ENCODE measurements at places on chromosomes 3 and 15.

DNA sequence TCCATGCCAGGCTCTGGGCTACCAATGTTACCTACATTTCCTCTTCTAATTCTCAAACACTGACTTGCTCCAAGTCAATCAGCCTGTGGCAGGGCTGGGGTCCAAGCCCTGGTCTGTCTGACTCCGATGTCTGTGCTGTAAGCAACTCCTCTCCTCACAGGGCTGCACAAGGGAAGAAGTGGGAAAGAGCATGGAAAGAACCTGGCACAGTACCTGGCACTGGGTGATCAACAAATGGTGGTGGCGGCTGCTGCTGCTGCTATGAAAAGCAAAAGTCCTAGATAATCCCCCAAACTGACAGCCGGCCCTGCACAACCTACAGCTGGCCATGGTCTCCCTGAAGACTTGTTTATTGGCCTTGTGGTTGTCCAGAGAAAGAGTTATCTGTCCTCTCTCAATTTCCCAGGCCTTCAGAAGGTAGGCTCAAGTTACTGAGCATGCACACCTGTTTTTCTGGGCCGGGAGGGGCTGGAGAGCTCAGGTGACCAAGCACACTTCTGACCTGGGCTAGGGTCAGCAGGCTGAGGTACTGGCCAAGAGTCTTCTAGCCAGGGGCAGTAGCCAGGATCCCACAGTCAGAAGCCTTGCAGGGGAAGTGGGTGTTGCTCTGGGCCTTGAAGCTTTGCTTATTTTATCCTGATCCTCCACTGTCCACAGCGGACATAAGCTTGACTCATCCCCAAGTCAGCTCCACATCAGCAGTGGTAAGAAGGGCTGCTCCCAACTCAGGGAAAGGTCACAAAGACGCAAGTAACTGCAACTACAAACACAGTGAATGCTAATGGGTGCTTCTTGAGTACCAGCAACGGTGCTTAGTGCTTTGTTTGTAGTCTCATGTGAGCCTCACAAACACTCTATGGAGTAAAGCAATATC lies 35.3 kb upstream of the KY start:
- no peak for DNase-seq

DNA sequence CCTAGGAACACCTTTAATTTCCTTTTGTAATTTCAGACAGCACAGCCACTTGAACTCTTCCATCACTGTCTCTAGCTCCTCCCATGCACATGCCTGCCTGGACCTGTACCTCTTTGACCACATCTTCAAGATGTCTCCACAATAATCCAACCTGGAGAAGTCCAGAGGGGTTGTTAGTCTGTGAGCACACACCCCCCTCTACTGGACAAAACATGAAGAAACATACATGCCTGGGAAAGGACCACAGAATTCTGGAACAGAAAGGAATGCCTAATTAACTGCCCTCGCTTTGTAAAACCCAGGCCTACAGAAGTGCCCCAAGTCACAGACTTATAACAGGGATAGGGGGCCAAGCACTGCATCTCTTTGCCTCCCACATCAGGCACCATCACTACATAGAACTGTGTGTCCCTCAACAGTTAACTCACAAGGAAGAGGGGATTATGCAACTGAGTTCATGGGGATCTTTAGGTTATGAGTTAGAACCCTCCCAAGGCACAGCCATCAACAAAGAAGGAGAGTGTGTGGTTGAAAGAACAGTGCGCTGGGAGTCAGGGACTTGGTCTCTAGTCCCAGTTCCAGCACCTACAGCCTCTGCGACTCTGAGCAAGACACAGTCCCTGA lies 61.7 kb downstream of the FMN1 start:
- no peak for DNase-seq

GRCh38 chr15:71262599-71262998 lies 147.3 kb downstream of the THSD4 start:
- no peak for DNase-seq

DNA sequence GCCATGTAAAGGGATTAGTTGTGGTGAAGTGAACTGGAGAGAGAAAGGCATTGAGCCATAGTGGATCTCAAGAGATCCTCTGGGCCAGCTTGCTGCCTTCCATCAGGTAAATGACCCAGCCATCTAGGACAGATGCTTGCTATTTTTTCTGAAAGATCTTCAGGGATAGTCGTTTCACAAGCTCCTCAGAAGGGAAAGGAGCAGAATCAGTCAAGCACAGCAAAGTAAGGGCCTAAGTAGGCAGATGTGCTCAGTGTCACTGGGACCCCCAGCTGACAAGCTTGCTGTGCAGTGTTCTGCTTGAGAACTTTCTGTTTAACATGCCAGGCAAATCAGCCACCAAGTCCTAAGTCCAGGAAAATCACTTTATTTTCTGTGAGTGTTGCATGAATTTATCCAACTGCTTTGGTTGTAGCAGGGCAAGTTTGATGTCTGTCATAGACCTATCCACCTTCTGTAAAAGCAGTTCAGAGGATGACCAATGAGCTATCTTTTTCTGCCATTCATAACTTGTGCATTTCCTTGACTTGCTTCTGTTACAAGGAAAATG lies 319.8 kb downstream of the IL5RA start:
- DNase-seq: no peak

DNA sequence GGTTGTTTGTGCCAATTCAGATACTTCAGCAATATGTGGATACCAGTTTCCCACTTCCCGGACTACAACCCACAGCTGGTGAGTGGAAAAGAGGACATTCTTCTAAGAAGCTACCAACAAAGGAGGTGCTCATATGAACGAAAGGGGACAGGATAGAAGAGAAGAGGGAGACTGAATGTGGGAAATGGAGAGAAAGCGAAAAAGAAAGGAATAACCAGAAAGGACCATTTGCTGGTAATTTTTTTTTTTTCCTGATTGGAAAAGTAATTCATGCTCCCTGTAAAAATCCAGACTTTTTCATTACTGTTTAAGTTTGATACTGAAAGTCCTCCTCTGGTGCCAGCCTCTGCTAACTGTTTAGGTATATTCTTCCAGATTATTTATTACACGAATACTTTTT lies 1.5 kb upstream of the CHAC1 start:
- no peak for DNase-seq
